ENCODE measurements at places on chromosomes 7 and 10.

- no peak for DNase-seq
These were observed 379.7 kb upstream of the FOXK1 start for GRCh38 chr7:4302203-4302905.

- DNase-seq = no peak
These were observed at the start of gene PHKG1 for GRCh38 chr7:56092789-56093531. TSS of gene PHKG1 (minus strand) at chr7:56092952. CDS start at chr7:56088941, 4,011 bp downstream.

- DNase-seq = no peak
These were observed 94.4 kb upstream of the SEMA3C start for GRCh38 chr7:81013083-81013817.

- no peak for DNase-seq
These were observed 26.8 kb downstream of the TSPAN15 start for GRCh38 chr10:69477968-69478597.

GRCh38 chr7:137421366-137421765, 77.8 kb upstream of the PTN start:
- no peak for DNase-seq

DNA sequence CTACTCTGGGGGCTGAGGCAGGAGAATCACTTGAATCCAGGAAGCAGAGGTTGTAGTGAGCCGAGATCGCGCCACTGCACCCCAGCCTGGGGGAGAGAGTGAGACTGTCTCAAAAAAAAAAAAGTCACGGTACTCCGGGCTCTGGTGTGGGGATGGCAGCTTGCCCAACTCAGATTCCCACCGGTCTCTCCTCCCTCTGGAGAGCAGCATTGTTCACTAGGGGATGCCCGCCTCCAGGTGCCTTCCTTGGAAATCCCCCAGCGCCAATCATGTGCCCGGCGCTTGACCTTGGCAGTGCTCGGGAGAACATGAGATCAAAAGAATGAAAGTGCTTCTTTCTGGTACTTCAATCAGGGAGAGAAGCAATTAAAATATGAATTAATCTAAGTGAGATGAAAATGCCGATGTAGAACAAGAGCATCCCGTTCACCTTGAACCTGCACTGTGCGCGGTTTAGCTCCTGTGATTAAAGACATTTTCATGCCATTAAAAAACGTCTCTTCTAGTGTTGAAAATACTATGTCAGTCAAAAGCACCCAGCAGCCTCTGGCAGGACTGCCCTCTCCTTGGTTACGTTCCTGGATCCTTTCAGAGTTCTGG, 1127.3 kb upstream of the AUTS2 start:
- no peak for DNase-seq

- DNase-seq = no peak
These were observed 60.8 kb upstream of the EBF3 start for GRCh38 chr10:130024779-130025325.

DNA sequence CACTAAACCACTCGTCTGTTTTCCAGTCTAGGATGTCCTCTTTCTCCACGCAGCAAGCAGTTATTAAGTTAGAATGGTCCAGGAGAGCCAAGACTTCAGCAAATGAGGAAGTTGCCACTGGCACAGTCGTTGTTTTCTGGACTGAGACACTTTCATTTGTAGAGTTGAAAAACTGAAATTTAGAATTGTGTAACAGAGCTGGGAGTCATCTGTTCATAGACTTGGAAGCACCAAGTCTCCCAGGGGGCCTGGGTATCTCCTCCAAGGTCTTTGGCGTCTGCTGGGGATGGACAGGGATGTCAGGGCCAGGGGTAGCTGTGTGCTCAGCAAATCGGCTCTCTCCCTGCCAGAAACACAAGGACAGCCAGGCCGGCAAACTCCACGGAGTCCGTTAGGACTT, 208.4 kb downstream of the FANK1 start:
- no peak for DNase-seq

DNA sequence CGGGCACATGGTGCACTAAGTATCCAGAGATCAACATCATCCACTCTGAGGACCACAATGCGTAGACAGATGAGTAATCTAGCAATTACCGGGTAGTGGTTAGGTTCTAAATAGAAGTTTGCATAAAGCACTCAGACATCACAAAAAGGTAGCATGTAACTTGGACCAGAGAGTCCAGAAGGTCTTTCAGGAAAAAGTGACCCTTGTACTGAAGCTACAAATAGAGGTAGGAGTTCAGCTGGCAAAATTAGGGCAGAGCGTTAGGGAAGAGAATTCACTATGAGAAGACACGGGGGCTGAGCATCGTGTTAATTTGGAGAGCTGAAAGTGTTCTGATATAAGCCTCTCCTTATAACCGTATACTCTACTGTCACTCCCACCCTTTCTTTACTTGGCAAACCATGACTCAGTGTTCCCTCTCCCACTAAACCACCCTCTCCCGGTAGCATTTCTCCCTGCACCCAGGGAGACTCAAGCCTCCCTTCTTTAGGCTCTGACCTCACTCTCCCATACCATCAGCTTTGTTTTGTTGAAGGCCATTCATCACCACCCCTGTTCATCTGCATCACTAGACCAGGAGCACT, 222.2 kb upstream of the FZD1 start:
- no peak for DNase-seq

- no peak for DNase-seq
These were observed 347.9 kb downstream of the GRID1 start for GRCh38 chr10:86018735-86019058.

DNA sequence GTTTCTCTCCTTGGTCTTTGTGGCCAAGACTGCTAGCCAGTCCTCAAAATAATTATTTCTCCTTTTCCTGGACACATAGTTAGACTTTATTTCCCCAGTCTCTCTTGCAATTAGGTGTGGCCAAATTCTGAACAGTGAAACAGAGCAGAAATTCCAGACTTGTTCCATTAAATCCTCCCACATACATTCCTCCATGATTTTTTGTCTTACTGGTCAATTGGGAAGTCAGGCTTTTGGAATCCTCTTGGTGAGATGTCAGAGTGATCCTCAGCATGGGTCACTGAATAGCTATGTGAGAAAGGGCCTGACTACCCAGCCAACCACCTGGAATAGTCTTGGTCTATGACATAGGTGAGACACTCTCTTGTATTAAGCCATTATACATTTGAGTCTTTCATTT, 164.2 kb downstream of the DGKI start:
- no peak for DNase-seq

GRCh38 chr7:20351901-20352300, 21.2 kb downstream of the ITGB8 start:
- DNase-seq = no peak

GRCh38 chr10:12550994-12551393, 201.6 kb downstream of the CAMK1D start:
- DNase-seq = no peak

GRCh38 chr10:134247-135131, 766 bp upstream of the ZMYND11 start:
- peak; percentile 64 for DNase-seq

- no peak for DNase-seq
These were observed 31.4 kb downstream of the CCNJ start for GRCh38 chr10:96074776-96075175.

DNA sequence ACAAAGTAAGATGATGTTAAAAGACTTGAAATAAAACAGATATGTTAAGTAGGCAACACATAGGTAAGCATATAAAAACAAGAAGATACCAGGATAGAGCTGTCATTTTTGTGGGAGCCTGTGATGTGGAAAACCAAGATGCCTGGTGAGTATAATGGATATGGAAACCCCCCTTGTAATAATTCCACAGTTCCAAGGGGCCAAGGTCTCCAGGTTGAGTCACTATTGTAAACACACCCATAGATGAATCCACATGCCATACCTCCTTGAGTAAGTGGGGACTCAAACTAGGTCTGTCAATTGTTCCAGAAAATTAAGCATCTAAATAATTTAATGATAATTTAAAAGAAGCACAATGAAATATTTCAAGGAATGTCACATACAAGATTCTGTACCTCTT, 15.9 kb downstream of the CAV1 start:
- DNase-seq = no peak

GRCh38 chr7:128099204-128099671, 68.0 kb upstream of the LRRC4 start:
- no peak for DNase-seq

GRCh38 chr7:1843271-1843861, 173.3 kb downstream of the ELFN1 start:
- no peak for DNase-seq

DNA sequence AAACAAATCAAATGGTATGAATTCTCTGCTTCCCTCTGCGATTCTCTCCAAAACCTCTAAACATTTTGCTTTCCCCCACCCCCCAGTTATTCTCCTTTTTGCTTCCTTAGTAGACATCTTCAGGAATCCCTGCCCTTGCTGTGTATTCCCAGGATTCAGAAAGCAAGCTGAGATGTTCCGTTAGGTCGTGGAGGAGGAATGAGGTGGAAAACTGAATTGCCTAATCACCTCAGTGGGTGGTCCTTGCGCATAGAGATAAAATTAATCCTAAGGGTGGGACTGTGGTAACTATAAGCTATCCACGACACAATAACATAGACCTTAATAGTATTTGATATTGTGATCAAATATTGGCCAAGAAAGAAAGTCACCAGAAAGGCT, 49.1 kb upstream of the SEMA3C start:
- DNase-seq = no peak

DNA sequence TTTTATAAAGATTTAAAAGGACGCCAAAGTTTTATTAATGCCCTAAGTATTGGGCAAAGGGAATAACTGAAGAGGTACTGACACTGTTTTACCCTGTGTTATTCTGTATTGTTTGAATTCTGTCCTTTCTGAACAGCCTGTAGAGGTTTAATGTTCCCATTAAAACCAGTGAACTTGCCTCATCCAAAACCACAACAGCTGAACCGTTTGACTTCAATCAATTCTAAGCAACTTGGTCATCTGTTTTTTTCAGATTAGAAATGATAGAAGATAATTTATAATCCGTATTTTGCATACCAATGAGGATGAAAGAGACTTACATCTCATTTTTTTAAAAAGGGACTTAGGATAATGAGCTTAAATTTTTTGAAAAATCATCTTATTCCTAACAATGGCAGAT, 40.4 kb downstream of the HACD1 start:
- DNase-seq = no peak

DNA sequence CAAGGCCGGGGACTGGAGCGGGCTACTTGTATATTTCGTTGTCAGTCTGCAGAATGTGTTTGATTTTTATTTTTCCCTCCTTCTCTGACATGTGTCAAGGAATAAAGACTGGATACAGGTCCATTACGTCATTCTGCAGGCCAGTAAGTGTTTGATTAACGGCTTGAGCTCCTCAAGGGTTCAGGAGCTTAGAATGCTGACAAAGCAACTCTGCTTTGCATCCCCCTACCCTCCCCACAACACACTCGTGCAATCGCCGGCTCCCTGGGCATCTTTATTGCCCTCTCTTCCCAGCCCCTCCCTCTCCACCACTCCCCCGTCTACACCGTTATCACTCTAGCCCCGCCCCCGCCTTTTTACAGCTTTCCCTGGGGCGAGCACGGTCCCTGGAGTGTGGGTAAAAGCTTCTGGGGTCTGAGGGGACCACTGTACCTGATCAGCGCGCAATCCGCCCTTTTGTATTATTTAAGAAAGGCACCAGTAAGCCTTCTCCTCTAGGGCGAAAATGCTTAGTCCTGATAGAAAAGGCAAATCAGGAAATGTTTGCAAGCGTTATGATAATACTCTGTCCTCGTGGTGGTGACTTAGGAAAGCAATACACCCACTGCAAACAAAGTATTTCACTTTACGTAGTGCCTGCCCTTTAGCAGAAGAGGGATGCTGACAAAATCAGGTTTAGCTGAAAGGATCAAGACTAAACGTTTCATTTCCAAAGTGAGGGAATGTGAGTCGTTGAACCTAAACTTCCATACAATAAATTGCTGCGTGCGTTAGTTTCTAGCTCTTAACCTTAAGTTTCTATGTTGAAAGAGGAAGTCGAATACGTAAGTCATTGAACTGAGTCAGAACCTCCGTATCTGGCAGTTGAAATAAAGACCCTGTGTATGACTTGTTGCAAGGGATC, 1.4 kb upstream of the CREB5 start:
- DNase-seq = peak; percentile 76

- DNase-seq = no peak
These were observed 210.6 kb downstream of the ARL4A start for GRCh38 chr7:12898004-12898403.

DNA sequence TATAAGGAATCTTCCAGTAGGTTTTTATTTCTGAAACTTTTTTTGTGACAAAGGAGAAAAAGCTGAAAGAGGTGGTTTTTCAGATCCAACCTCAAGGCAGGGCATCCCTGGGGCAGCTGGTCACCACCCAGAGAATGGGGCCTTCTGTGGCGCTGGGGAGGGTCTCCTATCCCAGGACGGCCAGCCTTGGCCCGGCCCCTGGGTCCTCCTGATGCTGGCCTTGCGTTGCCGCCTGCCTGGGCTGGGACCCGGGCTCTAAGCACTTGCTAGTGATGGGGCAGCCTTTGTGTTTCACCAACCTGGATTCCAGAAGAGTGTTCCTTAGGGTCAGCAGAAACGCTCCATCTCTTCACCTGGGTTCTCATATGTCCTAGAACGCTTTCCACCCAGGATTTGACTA, 16.3 kb downstream of the SHH start:
- DNase-seq = no peak

DNA sequence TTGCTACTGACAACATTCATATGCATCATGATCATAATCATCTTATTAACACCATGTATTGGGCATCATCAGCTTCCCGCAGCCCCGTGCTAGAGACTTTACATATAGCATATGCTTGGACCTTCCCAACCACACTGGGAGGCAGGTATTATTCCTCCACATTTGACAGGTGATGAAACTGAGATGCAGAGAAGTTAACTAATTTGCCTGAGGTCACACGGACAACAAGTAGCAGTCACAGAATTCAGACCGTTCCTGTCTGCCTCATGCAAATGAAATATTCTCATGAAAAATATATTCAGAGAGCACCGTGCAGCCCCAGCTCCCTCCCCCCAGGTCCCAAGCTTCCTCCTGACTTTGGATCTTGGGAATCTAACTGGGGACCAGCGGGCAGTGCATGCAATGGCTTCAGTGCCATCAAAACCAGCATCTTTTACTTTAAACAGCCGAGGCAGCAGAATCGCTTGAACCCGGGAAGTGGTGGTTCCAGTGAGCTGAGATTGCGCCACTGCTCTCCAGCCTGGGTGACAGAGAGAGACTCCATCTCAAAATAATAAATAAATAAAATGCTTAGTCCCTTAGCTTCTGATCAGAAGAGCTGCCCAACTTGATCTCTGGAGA, 112.2 kb upstream of the GPR26 start:
- no peak for DNase-seq

DNA sequence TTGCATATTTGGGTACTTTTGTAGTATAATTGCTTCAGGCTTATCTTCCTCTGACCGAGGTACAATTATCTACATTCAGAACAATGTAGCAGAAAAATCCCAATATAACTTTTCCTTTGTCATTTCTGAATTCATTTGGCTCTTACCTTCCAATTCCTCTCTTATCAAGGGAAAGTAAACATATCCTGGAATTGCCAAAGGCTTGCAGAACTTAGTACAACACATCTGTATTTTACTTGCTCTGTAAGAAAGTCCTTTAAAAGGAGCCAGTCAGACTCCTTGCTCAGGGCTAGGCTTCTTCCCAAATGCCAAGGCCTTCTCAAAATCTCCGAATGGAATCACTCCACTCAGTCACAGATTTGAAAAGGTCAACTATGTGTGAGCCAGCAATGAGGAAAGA, 43.3 kb upstream of the ABCB4 start:
- no peak for DNase-seq

Measured in NCI-H1417 (cell line).